ENCODE measurements at places on chromosomes 3 and 15.

DNA sequence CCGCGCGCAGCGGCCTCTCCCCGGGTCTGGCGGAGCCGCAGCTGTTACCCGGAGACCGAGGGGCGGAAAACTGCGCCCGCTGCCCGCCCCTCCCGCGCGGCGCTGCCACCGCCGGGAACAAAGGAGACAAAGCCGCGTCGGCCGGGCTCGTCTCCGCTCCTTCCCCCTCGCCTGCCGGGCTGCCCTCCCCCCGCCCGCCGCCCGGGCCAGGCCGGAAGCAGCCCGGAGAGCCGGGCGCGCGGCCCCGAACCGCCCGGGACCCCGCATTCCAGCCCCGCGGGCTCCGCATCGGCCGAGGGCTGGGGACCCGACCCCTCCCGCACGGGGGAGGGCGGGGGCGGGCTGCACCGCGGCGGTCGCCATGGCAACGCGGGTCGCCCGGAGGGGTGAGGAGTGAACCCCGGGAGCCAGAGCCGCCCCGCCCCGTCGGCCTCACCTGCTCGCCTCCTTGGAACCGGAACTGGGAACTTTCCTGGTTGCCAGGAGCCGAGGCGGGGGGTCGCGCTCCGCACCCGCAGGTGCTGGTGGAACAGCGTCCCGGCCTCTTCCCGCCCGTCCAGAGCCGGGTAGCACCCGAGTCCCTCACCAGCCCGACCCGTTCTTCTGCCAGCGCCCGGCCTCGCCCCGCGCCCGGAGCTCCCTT, 448 bp downstream of the PLXNB1 start:
- peak; percentile 64 for DNase-seq

- no peak for DNase-seq
These were observed 3.2 kb downstream of the GLYCTK start for GRCh38 chr3:52290596-52291507.

DNA sequence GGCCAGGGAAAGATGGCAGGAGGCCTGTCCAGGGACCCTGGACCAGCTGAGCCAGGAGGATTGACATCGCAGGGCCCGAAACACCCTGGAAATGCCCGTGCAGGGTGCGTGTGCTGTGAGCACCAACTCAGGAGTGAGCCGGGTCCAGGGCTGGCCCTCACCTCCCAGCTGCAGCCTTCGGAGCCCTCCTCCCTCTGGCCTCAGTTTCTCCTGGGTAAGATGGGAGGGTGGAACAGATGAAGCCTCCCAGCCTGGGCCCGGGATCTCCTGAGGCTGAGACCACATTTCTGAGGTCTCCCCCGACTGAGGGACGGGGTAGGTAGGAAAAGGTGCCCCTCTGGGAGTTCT, 5.3 kb upstream of the CALML4 start:
- no peak for DNase-seq

GRCh38 chr15:70165716-70166284, 68.1 kb upstream of the TLE3 start:
- no peak for DNase-seq

GRCh38 chr3:23664459-23664858, 141.3 kb upstream of the UBE2E1 start:
- DNase-seq: no peak

GRCh38 chr3:78736863-78737262, 1030.9 kb downstream of the ROBO1 start:
- DNase-seq: no peak

DNA sequence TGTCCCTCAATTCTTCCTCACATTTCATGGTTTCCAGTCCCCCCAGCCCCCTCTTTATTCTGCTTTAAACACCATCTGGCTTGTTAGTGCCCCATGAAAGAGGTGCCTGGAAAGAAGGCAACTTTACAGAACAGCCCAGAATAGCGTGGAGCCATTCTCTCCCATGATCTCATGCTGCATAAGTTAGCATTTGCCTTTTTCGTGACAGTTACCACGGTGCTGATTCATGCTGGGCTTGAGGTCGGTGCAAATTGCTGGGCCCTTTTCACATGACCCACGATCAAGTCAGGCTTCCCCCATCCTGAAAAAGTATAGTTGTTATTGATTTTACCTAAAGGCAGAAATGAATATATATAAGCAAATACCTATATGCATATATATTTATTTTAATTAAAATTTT, 29.6 kb downstream of the SQOR start:
- DNase-seq: peak; percentile 40

- no peak for DNase-seq
These were observed 182.9 kb downstream of the AKAP13 start for GRCh38 chr15:85563328-85563727.

DNA sequence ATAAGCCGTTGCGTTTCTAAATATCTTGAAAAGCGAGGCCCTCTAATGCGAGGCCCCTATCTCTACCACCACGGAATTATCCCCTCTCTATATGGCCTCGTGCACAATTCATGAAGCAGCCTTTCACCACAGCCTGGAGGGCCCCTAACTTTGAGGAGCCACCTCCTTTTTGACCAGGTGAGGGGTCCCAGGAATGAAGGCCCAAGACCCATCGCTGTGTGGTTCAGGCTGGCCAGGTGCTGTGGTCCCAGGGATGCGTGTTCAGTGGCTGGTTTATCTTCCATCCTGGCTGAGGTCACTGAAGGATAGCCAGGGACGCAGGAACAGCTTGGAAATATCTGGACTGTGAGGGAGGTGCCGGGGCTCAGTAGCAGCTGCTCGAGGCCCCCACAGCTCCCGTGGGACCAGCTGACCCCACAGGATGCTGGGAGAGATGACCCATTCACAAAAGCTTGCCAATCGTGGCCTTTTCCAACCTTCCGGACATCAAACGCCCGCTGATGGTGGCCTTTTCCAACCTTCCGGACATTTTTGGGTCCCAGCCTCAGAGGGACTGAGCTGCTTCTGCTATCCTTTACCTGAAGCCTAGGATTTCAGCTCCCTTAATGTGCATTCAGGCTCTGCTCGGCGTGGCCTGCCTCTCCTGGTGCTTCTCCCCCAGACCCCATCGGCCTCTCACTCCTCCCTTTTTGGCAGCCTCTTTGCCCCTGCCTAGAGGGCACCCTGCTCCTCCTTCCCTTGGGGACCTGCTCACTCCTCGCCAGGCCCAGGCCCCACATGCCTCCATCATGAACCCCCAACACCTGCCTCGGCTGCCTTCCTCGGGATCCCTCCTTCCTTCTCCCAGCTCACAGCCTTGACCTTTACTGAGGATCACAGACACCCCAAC, 140.9 kb downstream of the CHSY1 start:
- DNase-seq: no peak

- DNase-seq: no peak
These were observed 98.2 kb downstream of the NR2F2 start for GRCh38 chr15:96428742-96429141.

- no peak for DNase-seq
These were observed 43.6 kb upstream of the AP4E1 start for GRCh38 chr15:50864873-50865272.

GRCh38 chr3:188663839-188664238, 507.9 kb upstream of the TPRG1 start:
- no peak for DNase-seq

DNA sequence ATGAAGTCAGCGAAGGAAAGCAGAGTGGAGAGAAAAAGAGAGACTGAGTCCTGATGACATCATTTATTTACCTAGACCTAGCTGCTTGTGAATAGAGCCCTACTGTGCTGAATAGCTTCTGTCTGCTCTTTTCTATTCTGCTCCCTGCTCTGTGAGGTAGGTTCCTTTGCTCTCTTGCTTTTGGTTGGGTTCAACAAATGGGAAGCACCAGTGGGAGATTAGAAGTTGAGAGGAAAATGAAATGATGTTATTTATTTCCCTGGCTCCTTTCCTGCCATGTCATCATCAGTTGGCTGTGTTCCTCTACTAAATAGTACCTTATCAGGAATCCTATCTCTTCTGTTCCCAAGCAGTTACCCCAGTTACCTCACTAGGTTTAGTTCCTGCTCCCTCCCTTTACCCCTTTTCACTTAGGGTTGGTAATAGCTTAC, 23.5 kb downstream of the DTWD1 start:
- no peak for DNase-seq

DNA sequence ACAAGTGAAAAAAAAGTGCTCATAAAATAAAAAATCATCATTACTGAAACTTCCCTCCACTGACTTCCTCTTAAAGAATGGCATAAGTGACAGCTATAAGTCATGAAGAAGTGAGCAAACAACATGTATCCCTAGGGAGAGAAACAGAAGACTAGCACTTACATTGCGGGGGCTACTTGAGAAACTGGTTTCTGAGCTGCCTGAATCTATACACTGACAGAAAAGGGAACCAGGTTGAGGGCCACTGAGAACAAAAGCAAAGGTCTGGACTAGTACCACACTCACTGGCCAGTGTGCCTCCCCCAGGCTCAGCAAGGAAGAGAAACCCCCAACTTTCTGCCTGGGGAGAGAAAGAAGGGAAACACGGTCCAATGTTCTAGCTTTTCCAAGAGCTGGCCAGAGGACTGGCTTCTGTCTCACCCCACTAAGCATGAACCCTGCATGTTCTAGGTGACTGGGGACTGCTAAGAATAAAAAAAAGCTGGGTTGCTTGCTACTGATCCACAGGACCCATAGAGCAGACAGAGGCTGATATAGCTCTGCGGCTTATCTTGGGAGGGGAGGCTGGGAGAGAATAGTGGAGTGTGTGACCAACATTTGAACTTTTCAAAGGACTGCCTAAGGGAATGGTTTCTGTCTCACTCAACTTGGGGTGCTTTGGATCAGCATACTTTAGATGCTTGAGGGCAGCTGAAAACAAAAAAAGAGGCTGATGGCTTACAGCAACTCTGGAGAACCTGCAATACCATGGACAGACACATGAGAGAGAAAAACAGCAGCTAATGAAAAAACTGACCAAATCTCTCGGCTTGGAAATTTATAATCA, 8.1 kb downstream of the RAD18 start:
- peak; percentile 93 for DNase-seq

DNA sequence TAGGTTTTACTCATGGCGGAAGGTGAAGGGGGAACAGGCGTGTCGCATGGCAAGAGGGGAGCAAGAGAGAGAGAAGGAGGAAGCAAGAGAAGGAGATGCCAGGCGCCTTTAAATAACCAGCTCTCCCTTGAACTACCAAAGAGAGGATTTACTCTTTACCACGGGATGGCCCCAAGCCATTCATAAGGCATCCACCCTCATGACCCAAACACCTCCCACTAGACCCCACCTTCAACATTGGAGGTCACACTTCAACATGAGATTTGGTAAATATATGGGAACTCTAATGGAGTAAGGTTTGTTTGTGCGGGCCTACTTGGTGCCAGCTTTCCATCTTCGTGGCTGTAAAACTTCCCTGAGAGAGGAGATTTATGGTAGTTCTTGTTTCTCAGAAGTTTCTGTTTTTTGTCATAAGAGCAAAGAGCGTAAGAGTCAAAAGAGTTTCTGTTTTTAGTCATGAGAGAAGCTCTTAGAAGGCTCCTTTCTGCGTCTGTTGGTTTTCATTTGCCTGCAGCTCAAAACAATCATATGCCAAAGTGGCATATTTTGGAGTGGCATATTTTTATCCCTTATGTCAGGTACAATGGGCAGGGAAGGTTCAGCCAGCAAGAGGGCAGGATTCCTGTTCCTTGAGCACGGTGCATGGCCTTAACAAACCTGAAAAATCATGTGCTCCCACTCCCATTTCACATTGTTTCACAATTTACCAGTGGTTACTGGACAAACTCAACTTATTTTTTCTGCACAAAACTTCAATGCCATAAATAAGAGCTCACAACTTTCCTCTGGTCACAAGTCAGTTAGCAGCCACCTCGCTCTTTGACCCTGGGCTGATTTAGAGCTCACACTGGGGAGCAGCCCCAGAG, 12.5 kb downstream of the PML start:
- DNase-seq: no peak

GRCh38 chr3:48716508-48716981, 476 bp downstream of the IP6K2 start:
- DNase-seq: peak; percentile 16

GRCh38 chr3:60453326-60453725, 797.9 kb downstream of the FHIT start:
- DNase-seq: no peak

DNA sequence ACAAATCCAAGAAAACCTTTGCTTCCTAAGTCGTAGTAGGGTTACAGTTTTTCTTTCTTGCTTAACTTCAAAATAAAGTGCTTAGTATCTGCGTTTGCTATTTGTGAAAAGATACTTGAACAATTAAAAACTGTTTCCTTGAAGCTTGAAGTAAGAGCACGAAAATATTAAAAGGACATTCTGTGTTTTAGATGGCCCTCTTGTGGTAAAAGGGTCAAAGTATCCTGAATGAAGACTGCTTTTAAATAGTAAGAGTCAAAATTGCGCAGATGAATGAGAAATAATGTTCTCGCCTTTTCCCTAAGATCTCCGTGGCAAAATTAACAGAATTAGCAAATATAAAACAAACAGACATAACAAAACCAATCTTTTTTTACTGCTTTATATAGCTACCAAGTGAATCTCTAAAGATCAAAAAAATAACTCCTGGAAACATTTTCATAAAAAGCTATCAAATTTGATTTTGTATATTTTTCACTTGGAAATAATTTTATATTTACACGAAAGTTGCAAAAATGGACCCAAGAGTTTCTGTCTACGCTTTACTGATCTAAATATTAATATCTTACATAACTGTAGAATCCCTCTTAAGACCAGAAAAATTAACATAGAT, 175.4 kb downstream of the MBNL1 start:
- peak; percentile 69 for DNase-seq

- no peak for DNase-seq
These were observed 192.8 kb downstream of the UBE3A start for GRCh38 chr15:25245801-25246622.

GRCh38 chr3:50150404-50150750, 4.7 kb upstream of the SEMA3F start:
- DNase-seq: no peak

DNA sequence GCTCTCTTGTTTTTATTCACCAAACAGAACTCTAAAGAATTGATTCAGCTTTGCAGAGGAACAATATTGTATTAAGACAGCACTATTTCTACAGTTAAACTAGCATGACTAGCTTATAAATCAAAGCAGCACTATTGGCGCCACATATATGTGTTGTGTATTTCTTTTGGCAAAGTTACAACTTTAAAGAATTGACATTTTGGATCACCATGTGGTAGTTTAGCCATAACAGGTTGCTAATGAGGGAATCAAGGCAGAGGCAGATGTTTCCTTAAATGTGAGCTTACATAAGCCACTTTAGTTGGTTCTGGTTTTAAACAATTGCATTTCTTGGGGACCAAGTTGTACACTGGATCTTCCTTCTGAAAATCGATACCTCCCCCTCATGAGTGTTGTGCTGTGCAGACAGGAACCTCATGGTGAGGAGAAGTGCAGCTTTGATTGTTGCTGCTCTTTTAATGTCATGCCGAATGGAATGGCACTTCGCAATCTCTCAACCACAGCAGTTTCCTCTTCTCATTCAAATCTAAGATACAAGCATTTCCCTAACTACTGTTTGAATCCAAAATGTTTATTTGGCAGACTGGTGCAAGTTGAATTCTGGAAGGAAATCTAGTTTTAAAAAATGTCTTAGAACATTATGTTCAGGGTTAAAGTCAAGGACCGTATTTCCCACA, 151.2 kb downstream of the MYRIP start:
- DNase-seq: no peak

- DNase-seq: no peak
These were observed 109.3 kb downstream of the NEO1 start for GRCh38 chr15:73161546-73161945.

DNA sequence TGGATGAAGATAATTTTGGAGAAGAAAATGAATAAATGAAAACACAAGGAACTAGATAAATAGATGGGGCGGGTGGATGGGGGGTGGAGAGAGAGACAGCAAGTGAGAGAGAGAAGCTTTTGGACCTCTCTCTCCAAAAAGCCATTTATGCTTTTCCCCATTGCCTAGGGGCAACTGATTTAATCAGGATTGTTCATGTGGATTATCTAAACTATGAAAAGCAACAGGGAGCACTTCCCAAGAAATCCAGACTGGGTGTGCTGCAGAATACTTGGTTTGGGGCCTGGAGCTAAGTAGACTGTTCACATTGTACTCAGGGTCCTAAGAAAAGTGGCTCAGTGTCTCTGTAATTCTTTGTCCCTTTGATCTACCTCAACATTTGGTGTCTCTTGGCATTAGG, 367.0 kb downstream of the TIGIT start:
- no peak for DNase-seq

Measured in NB4 (cell line).